HTR-8/SVneo (cell line): ENCODE measurements at places on chromosomes 3 and 15.

- no peak for DNase-seq
These were observed 72.7 kb upstream of the TSPAN3 start for GRCh38 chr15:77143616-77144015.

DNA sequence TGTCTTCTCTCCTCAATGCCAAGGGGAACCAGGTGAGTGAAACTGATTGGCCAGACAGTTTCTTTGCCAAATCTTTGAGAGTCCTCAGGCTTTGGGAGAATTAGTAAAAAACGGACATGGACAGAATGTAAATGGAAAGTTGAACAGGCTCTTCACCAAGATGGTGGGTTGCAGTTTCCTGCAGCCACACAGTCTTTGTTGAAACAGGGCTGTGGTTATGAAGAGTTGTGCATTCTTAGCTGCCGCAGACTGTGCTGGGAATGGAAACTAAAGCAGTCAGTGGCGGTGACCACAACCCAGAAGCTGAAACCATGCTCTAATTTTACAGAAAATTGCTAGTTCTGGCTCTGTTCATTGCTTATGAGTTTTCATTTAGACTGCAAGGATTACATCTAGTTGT is 42.1 kb upstream of the TASOR start:
- no peak for DNase-seq

DNA sequence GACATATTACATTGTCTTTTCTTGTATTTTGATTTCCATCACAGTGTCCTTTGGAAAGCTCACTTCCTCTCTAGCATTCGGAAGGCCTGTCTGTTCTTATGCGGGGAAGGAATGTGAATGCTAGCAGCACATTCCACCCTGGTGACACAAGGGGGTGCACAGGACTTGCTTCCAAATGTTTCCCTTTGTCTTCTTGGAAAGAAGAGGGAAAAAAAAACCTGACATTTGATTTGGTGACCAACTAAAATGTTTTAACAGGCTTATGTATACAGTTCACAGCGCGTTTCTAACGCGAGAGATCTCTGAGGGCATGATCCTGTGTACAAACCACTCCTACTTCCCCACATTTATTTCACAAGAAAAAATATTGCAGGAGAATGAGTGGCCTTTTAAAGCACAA is 107.6 kb upstream of the FXR1 start:
- no peak for DNase-seq

DNA sequence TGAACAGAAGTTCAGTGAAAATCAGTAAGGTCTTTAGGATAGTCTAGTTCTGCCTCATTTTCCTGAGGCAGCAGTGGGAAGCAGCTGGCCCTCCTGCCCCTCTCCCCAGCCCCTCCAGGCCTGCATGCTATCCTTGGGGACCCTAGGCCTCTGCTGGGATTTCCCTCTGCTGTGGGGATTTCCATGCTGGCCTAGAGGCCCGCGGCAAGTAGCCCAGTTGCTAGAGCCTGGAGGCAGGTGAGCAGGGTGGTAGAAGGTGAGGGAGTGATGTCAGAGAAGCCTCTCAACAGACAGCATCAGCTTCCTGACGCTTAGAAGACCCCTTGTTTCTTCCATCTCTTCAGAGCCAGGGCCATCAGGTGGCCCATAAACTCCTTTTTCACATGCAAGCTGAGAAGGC is 305.8 kb upstream of the THBS1 start:
- DNase-seq, result no peak

DNA sequence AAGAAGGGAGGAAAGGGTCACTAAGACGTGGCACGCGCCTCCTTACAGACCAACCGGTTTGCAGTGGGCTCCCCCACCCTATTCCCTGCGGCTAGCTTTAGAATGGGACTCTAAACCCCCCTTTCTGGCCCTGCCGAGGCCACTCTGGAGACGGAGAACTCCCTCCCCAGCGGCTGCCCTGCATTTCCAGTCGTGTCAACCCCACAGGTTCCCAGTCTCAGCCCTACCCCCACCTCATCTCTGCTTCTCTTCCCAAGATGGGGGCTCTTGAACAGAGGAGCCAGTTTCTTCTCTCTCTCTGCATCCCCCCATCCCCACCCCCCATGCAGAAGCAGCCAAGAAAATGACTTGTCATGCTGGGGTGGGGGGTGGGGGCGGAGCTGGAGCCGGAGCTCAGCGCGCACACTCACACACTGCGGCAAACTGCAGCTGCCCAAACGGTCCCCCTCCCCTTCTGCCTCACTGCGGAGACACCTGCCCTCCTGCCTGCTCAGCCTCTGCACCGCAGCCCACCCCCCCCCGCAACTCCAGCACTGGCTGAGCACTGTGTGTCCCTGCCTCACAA is 871 bp downstream of the MAP1A start:
- no peak for DNase-seq

GRCh38 chr15:86743283-86743903 is 663.7 kb downstream of the AGBL1 start:
- no peak for DNase-seq

DNA sequence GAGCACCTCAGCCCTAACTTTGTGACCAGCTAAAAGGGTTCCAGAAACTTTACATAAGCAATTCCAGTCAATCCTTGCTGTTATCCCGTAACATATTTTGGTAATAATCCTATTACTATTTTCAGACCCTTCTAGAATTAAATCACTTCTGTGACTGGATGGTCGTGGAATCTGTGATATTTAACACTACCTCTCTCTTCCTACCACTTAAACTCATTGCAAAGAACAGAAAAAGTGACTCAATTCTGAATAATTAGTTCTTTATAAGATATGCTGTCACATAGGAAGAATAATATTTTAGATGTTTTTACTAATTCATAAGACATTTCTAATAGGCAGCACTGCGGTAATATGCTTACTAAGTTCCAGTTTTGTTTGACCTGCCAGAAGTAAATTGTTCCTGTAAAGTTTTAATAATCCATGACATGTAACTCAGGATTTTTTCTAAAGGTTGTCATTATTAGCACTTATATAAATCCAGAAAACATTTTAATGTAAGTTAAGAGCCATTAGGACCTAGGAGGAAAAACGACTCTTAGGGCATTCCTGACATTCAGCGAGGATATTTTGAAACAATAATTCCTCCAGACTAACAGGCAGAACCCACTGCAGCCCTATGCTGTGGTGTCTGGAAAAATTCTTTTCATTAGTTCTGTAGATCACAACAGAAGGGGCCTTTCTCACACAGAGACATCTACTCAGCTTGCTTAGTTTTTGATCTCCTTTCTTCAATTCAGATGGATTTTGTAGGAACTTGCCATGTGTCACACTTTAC is 113.3 kb upstream of the MBNL1 start:
- no peak for DNase-seq

DNA sequence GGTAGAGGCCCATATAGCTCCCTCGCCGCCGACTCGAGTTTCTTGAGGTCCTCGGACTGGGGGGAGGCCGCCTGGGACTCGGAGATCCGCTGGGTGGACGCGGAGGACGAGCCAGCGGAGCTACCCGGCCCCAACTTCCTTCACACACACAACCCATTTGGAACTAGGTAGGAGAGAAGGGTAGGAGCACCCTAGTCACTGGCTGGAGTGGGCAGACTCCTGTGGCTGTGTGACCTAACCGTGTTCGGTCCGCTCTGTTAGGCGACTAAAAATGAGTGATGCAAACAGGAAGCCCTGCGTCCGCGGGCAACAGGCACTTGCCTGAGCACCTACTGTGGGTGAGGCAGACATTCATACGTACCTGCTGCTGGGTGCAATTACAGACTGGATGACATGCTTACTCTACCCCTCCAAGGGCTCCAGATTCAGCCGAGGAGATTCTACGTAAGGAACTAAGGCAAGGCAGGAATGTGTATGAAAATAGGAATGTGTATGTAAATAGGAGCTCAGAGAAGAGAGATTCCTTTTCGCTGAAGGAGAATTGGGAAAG is 4.6 kb upstream of the SIN3A start:
- DNase-seq, result peak; percentile 51

DNA sequence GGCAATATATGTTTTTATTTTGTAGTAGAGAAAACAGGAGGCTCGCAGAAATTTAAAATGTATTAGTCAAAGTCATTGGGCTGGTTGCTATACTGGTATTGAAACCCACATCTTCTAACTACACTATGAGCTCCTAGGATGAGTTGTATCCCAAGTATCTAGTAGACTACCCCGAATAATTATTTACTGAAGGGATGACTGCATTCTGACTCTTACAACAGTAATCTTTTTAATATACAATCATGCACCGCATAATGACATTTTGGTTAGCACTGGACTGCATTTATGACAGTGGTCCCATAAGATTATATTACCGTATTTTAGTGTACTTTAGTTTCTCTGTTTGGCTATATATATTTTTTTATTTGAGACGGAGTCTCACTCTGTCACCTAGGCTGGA is 15.3 kb downstream of the PIGB start:
- no peak for DNase-seq

GRCh38 chr15:85551221-85551832 is 170.9 kb downstream of the AKAP13 start:
- no peak for DNase-seq
